Stimulated activated CD4-positive, alpha-beta T cell treated with anti-CD3 and anti-CD28 coated beads, TNF-alpha, amount 100 ng/mL, for 1 hour (primary cell): ENCODE measurements at places on chromosomes 2 and 18.

DNA sequence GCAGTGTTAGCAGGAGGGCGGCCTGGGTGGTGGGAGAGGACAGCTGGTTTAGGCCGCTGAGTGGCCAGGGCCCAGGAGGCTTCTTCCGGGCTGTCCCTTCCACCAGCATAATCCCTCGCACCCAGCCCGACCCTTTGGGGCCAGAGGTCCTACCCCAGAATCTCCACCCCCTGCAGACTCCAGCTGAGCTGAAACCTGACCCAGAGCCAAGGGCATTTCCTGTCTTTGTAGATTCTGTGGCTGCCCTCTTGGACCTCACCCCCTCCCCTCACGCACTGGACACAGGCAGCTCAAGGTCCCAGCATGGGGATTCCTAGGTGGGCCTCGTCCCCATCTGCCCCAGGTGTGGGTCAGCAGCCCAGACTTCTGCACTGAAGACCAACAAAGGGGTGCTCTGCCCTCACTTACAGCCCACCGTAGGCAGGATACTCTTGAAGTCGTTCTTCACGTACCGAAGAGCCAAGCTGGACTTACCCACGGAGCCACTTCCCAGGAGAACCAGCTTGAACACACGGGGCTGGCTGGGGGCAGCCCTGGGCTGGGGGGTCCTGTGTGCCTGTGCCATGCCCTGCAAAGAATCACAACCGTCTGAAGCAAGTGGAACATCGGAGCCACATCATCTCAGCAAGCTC is 4.8 kb downstream of the RAB17 start:
- no peak for DNase-seq

DNA sequence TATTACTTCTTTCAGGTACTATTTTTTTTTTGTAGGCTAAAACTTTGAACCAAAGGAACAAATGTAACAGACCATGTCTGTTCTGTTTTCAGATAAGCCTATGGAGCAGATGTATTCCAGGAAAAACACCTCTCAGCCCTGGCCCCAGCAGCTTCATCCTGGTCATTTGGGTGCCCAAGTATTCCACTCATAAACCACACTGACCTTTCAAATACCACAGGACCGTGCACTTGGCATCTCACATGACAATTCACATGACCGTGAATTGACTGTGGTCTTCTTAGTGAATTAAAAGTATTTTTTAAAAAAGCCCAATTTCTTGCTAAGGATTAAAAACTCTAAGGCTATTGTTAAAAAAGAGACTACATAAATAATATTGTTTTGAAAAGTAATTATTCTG is 50.2 kb downstream of the SMIM21 start:
- DNase-seq = no peak

DNA sequence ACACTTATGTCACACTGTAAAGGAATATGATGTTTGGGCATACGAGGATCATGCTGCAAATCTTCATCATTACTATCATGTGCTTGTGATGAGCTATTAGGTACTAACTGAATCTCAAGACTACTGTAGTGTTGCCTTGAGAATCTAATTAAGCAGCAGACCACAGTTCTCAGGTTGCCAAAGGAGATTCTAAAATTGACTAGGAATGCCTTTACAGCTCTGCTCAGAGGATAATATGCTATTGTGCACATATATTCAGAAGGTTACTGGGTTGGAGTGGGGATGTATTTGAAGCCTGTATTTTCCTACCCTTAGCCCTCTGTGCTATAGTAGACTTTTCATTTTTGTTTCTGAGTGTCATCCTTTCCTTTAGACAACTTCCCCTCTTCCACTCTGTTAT is 175.1 kb downstream of the CDH19 start:
- no peak for DNase-seq

DNA sequence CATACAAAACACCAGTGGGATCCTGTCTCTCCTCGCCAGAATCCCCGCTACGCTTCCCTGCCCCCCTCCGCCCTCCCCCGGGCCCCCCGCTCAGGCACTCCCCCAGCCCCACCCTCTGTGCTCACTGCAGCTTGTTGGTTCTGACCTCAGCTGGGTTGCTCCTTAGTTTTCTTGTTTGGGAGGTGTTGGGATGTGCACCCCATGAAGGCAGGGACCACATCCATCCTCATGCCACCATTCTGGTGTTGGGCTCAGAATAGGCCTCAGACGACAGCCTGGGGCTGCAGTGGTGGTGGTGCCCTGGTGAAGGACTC is 4.6 kb downstream of the SNED1 start:
- no peak for DNase-seq

DNA sequence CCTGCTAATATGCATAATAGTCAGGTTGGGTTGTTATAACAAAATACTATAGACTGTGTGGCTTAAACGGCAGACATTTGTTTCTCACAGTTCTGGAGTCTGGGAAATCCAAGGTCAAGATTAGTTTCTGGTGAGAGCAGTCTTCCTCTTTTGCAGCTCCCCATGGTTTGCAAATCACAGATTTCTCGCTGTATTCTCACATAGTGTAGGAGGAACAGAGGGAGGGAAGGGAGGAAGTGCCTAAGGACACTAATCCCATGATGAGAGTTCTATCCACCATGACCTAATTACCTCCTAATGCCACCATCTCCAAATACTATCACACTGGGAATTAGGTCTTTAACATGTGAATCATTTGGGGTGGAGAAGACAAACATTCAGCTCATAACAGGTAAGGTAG is 20.1 kb upstream of the PTH2R start:
- DNase-seq = no peak

- DNase-seq = no peak
Measured at GRCh38 chr2:15615301-15615920, 23.7 kb downstream of the DDX1 start.

DNA sequence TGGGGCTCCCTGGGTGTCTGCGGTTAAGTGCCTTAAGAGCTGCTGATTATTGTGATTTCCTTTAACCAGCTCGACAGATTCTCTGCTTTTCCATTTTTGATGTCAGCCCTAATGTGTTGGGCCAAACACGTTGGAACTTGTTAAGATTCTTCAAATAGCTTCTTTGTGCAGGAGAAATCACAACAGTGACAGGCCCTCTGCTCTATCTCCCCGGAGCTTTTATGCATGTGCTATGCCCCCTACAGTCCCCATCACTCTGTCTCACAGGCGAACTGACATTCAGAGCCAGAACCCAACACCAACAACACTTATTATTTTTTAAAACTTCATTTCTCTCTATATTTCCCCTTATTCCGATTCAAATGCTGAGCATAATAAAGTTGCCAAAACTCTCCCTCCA is 371.7 kb upstream of the CELF4 start:
- no peak for DNase-seq

DNA sequence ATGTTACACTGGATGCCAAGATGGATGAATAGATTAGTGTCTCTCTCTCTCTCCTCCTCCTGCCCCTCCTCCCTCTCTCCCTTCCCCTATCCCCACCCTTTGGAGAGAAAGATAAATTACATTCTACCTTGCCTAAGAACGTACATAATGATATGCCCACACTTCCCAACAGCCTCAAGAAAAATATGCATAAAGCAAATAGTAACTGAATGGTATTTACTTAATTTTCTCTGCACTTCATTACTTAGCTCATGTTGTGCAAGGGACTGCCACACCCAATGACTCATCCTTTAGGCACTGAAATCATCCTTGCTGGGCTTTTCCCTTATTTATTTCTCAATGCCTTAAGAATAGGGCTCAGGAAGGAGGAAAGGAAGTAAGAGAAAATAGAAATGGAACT is 137.3 kb upstream of the PID1 start:
- no peak for DNase-seq
